Esophagus muscularis mucosa (tissue), 4 donors: ENCODE measurements at places on chromosomes 3 and 15.

DNA sequence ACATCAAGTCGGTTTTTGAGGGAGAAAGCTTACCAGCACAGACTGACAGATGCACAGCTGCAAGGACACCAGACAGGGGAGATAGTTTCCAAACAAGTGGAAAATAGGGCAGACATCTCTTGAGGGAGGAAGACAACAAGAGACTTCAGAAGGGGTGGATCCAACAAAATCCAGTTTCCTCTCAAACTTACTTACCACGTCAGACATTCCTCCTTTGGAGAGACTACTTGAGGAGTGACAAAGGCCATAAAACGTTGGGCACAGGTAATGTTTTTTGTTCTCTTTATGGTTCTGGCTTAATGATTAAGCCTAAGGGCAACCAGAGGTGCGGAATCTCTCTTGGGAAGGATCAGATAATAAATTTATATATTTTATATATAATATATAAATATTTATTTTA, 76.1 kb downstream of the CD200 start:
- no peaks in the 10 kb centered on the region for H3K36me3 ChIP-seq
- no peak for DNase-seq
- H3K27ac ChIP-seq = no peak overlapping the region
- no peak overlapping the region for H3K4me3 ChIP-seq
- H3K4me1 ChIP-seq = peaks cover 9% of the 10 kb centered on the region

DNA sequence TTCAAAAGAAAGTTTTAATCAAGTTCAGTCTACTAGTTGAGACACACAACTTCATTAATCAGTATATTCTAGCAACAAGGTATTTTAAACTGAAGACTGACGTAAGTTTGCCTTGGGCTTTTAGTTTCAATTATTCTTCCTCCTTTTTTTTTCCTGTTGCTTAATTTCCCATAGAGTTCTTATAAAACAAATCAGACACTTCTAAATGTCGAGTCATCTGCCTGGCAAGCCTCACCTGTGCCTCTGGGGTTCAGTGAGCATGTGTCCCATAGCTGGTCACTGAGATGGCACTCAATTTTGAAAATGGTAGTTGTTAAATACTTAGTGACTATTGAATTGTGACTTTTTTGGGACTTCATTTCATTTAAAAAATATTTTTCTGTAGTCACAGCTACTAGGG, 27.4 kb downstream of the NKIRAS1 start:
- H3K27ac ChIP-seq = no peak overlapping the region
- no peak overlapping the region for H3K4me3 ChIP-seq
- no peaks in the 10 kb centered on the region for H3K27me3 ChIP-seq
- peaks cover 8% of the 10 kb centered on the region for H3K36me3 ChIP-seq
- H3K4me1 ChIP-seq = peaks cover 8% of the 10 kb centered on the region
- no peak for DNase-seq

DNA sequence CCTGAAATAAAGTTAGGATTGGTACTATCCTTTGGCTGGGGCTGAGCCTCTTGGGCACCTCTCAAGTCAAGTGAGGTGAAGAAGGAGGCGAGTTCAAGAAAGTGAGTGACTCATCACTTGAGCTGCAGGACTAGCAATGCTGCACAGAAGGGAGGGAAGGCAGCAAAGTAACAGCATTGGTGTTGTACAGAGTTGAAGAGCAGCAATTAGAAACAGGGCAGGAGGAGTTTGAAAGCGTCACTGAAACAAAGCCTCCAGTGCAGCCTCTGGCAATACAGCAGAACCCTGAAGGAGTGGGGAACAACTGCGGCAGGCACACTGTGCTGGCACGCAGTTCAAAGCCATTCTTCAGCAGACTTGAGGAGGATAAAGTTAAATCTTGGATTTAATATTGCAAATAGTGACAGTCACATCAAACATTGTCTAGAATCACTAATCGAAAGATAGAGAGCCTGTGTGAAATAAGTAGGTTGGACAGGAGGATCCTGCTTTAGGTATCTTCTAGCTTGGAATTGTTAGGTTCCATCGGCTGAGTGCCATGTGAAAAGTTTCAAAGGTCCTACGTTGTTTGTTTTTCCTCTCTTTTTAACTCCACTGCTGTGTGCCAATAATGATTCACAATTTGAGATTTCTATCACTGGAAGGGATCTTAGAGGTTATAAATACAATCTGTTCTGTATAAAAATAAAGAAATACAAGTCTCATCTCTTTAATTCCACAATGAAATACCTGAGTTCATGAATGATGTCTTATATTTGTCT, 479.8 kb downstream of the NAALADL2 start:
- H3K4me1 ChIP-seq = peaks cover 8% of the 10 kb centered on the region
- no peak overlapping the region for H3K27ac ChIP-seq
- no peaks in the 10 kb centered on the region for H3K27me3 ChIP-seq
- no peaks in the 10 kb centered on the region for H3K36me3 ChIP-seq
- no peak for DNase-seq
- no peak overlapping the region for H3K4me3 ChIP-seq

DNA sequence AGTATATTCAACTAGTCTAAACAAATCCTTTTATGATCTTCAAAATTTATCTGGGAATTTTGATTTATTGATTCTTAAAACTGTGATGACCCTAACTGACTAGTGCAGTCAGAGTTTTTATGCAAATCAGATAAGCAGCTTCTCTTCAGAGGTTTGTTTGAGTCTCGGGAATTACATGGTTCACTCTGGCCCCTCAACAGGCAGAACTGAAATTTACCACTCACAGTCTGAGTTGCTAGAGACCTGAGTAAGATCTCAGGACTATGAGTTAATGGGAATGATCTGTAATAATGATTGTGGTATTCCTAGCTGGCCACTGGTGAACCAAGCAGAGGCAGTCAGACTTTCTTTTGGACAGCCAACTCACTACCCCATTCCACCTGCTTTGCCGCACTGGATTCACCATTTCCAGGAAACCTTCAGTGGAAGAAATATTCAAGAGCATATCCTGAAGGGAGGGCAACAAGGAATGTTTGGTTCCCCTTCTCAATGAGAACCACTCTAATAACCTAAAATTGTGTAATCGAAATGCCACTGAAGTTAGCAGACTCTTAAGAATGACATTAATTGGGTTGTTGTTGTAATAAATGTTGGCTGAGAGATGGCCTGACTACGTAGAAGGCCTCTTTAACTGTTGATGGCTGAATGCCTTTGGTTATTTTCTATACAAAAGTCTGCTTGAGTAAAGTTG, 11.5 kb upstream of the DNAJC13 start:
- no peak for DNase-seq
- no peaks in the 10 kb centered on the region for H3K27me3 ChIP-seq
- H3K4me3 ChIP-seq = no peak overlapping the region
- no peaks in the 10 kb centered on the region for H3K36me3 ChIP-seq
- no peaks in the 10 kb centered on the region for H3K4me1 ChIP-seq
- H3K27ac ChIP-seq = no peak overlapping the region

- H3K27ac ChIP-seq = no peak overlapping the region
- DNase-seq = no peak
- no peak overlapping the region for H3K4me3 ChIP-seq
- H3K36me3 ChIP-seq = no peaks in the 10 kb centered on the region
Observed at GRCh38 chr3:13217736-13218540, 144.7 kb upstream of the IQSEC1 start.

GRCh38 chr3:134106580-134106979, 76.9 kb upstream of the SLCO2A1 start:
- H3K27ac ChIP-seq = no peak overlapping the region
- DNase-seq = no peak
- no peaks in the 10 kb centered on the region for H3K27me3 ChIP-seq
- no peaks in the 10 kb centered on the region for H3K36me3 ChIP-seq
- H3K4me3 ChIP-seq = no peak overlapping the region
- H3K4me1 ChIP-seq = no peaks in the 10 kb centered on the region

GRCh38 chr15:38259134-38259533, 6.5 kb downstream of the SPRED1 start:
- no peaks in the 10 kb centered on the region for H3K27me3 ChIP-seq
- no peak for DNase-seq
- H3K27ac ChIP-seq = no peak overlapping the region
- H3K36me3 ChIP-seq = no peaks in the 10 kb centered on the region
- no peak overlapping the region for H3K4me3 ChIP-seq

- no peak for DNase-seq
- H3K27me3 ChIP-seq = no peaks in the 10 kb centered on the region
- no peaks in the 10 kb centered on the region for H3K36me3 ChIP-seq
- H3K4me3 ChIP-seq = no peak overlapping the region
Observed at GRCh38 chr3:177338697-177339219, 141.5 kb upstream of the TBL1XR1 start.

DNA sequence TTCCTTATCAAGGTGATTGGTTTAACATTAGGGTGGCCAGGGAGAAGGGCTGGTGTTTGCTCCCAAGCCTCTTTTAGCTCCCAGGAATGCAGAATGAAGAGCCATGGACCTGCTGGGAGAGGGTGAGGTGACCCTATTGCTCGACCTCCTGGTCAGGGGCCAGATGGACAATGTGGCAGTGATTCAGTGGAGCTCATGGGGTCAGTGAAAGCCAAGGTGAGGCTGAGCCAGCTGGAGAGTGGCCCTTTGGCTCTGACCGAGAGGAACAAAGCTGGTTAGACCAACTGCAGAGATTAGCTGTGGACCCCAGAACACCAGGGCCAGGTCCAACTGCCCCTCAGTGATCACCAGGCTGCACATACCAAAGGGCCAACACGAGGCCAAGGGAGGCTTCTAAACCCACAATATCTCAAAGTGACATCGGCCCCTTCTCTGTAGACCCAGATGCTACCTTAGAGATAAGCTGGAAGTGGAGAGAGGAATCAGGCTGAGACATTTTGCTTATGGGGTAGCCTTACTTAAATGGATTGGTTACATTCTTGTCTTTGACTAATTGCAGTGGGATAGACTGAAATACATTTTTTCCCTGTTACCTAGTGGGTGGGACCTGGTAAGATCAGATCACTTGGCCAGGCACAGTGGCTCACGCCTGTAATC, 15.8 kb upstream of the BTBD1 start:
- no peaks in the 10 kb centered on the region for H3K4me1 ChIP-seq
- DNase-seq = no peak
